DMS79 (cell line): ENCODE measurements at places on chromosomes 3 and 15.

DNA sequence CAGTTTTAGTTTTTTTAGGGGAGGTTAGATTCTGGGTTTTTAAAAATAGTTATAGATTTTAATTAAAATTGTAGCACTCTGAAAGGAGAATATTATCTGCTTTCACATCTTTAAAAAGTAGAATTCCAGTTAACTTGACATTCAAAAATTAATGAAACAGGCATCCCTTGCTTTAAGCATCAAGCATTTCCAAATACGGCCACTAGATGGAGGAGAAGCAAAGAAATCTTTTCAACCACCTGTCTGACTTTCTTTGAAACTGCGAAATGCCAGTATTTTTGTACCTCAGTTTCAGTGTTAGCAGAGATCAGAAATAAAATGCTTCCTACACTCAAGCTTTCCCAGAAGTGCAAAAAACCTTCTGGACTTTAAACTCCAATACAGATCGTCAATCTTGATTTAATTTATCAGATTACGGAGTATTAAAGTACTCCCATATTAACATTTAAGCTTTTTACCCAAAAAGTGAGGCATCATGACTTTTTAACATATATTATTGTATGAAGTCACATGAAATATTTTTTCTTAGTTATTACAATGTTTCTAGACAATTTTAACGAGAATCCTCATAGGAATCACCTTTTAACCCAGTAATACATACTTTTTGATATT is 153.3 kb downstream of the P3H2 start:
- DNase-seq: no peak

DNA sequence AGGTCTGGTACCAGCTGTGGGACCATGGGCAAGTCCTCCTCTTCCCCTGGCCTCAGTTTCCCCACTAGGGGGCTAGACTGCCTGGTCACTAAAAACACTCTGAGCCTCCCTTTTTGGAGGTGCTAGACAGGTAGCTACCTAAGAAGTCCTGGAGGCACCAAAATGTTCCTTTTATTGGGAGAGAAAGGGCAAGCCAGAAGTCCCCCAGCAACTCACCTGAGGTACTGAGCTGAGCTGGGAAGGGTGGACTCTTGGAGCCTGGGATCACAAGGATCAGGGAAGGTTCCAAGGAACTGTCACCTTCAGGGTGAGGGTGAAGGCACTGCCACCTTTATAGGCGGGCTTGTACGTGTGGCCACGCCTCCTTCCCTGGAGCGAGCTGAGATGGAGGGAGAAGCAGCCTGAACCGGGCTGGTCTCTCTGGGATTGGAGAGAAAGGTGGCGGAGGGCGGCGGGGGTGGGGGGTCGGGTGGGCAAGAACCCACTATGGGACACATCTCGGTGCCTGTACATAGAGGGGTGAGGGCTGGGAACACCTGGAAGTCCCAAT is at the start of gene CYP1A1:
TSS of gene CYP1A1 (minus strand) at position 304 of the 550 bp plus-strand sequence. CDS start 2,431 bp downstream, outside the sequence.
- DNase-seq: no peak

- no peak for DNase-seq
Measured at GRCh38 chr3:23926246-23926645, 9.3 kb downstream of the RPL15 start.

DNA sequence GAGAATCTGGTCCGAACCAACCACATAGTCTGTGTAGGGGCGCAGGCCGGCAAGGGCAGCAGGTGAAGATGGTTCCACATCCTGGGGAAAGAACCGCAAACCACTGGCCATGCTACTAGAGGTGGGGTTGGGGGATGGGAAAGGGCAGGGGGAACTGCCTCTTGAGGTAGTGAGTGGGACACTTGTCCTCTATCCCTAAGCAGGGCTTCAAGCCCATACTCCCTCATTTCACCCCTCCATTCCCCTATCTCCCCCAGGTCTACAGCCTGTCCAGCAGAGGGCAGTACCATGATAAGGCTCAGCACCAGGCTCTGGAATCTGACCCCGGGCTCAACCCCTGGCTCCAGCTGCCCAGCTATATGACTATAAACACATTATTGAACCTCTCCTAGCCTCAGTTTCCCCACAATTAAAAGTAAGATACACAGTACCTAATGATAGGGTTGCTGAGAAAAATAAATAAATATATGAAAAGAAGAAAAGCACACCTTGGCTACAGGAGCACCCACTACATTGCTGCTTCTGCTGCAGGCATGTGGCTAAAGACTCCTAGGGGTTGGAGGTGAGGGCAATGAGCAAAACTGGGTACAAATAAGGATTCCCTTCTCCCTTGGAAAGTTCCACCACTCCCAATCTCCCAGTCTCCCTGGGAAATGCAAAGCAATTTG is 6.3 kb downstream of the GORASP1 start:
- DNase-seq: peak; percentile 3

- DNase-seq: no peak
Measured at GRCh38 chr3:138043266-138044029, 33.5 kb downstream of the CLDN18 start.

- DNase-seq: no peak
Measured at GRCh38 chr3:50885070-50885850, 210.5 kb downstream of the DOCK3 start.

DNA sequence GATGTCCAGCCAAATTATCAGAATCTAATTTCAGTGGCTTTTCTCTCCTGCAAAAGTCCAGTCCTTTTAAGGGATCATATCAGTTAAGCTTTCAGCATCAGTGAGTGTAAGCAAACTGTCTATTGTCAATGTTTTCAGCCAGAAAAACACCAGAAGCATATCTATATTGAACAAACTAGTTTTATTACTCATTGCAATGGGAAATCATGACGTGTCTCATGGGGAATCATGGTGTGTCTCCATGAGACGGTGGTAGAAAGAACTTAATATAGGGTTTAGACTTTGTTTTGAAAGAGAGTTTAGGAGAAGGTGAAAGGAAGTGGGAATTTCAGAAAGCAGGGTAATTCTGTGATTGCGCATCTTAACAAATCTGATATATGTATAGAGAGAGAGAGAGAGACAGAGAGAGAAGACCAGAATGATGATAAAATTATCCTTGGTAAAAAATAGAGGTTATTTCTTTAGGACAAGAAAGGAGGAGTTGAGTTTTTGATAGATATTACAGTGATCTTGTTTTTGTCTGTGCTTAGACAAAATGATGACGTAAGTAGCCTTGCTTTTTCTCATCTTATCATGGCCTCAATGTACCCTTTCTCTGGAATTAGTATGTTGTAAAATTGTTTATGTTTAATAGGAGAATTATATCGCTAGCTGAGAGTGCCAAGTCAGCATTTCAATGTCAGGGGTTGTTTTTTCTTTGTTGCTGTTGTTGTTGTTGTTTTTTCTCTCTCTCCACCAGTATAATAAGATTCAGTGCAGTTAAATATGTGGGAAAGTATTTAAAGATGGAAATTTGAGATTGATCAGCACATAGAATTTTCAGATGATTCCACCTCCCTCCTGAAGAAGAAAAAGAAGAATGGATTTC is 129.9 kb upstream of the OSTN start:
- DNase-seq: no peak

GRCh38 chr3:169668957-169669741 is 5.6 kb upstream of the MECOM start:
- peak; percentile 48 for DNase-seq

GRCh38 chr3:133527081-133527715 is 46.3 kb upstream of the CDV3 start:
- peak; percentile 36 for DNase-seq

DNA sequence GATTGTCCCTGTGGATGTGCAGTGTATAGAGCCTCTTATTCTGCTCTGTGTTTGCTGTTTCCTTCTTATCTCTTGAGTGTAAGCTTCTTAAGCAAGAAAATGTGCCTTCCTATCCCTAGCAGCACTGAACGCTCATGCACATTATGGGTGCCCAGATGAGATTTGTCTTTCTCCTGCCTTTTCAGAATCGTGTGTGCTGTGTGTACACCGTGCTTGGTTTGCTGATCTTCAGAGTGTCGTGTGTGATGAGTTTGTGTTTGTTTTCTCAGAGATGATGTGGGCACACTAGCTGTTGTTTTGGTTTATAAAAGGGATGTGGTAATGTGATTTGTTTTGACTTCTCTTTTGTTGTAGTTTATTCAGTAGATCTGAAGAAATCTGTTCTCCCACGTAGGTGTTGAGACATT is 19.7 kb downstream of the GPR171 start:
- no peak for DNase-seq

GRCh38 chr3:4829031-4829394 is 150.2 kb upstream of the BHLHE40 start:
- no peak for DNase-seq

DNA sequence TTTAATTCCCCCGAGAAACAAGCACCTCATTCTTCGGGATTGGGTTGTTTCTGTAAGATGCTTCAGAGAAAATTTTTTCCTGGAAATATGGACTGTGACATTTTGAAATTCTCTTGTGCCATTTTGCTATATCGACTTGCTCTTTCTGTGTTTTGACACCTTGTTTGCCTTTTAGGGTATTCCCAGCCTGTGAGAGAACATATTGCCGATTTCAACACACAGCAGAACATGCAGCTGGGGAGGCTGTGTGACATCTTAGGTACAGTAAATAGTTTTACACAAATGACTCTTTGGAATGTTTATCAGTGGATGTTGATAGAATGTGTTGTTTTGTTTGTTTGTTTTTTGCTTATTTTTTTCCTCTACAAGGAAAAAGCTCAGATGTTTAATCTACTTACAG is 130.2 kb downstream of the IQCH start:
- no peak for DNase-seq

DNA sequence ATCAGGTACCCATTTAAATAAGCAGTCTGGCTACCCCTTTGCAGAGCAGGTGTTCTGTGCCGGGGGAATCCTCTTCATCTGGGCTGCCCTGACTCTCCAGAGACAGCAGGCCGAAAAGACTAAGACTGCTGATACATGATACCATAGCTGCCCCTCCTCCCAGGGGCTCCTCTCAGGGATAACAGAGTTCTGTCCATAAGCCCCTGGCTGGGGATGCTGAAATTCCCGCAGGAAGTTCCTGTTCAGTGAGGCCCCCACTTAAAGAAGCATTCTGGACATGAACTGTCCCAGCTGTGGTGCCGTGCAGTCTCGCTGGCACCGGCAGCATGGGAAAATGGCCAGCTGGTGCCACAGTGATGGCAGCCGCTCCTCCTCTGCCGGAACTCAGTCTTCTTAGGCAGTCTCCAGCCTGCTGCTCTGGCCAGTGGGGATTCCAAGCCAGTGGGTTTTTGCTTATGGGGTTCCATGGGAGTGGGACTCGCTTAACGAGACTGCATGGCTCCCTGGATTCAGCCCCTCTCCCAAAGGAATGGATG is 1026.2 kb downstream of the NAALADL2 start:
- DNase-seq: no peak
